AG04449 (cell line): ENCODE measurements at places on chromosomes 2 and 18.
A peak's percentile ranks its signal among the peaks of the same experiment; 100 is the strongest.

DNA sequence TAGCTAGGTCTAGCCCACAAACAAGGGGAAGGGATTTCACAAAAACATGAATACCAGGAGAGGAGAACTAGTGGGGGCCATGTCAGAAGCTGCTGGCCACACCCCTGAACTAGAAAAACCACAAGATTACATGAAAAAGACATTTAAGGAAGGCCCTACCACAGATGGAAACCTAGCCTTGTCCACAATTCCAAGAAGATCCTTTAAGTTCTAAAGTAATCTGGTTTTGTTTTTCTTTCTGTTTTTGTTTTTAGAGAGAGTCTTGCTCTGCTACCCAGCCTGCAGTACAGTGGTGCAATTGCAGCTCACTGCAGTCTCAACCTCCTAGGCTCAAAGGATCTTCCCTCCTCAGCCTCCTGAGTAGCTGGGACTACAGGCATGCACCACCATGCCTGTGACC lies 34.2 kb upstream of the CAB39 start:
- no peak for DNase-seq

DNA sequence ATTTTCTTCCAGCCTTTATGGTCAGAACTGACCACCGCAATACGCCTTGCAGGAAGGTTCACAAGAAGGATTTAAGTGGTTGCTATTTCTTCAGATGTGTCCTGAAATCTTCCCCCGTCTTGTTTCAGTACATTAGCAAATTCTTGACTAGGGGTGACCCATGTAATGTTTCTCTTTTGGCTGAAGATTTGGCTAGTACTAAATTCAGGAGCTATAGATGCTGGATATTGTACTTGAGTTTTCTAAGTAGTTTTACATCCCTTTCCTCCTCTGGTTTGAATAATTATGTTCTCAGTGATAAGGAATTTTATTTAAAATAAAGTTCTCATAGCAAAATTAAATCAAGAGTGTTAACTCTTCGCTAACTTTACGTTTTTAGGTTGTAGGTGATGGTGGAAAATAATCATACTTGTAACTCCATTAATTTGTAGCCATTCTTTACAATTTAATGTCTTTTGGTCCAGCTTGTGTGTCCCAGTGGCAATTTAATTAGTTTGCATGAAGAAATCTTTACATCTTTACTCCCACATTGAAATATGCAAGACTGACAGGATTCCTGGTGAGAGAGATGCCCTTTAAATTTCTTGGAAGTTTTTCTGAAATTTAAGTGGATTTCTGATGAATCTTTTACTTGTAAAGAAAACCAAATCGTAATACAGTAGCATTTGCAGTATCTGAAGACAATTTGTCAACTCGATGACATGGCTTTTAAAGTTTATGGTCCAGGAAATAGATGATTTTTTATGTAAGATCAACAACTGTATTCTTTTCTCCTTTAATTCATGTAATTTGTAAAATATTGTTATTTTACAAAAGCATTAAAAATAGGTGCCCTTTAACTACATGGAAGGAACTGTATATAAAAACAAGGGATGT lies 2.8 kb downstream of the PHLPP1 start:
- no peak for DNase-seq

DNA sequence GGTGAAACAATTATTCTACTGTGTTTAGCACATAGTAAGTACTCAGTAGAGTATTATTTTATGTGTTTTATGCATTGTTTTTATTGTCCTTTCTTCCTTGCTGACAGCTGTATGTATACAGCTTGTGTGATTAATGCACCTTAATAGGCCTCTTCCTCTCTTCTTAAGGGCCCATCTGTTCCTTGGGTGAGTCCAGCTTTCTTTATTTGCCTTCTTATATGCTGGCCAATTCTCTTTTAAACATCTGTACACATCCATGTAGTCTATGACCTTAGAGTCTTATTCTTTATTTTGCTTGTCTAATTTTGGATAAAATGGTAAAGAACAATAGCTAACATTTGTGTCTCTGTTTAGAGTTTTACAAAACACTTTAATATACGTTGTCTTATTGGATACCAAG lies 333.7 kb upstream of the MEIS1 start:
- no peak for DNase-seq

GRCh38 chr2:217929272-217929671 lies 73.5 kb downstream of the TNS1 start:
- DNase-seq, result no peak

GRCh38 chr2:12043131-12043530 lies 296.7 kb downstream of the LPIN1 start:
- DNase-seq, result no peak

DNA sequence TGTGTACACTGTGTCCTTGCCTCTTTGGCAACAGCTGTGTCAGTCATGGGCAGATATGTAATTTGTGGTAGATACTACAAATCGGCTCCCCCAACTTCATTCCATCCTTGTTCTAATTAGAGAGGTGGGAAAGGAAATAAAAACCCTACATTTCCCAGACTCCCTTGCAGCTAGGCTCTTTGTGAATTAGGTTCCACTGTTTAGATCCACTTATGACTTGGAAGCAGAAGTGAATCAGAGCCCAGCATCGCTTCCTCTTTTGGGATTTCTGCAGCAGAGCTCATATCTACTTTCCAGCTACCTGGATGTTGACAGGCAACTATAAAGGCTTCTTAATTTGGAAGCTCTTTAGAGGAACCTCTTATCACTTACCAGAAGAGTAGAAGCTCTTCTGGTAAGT lies 34.1 kb upstream of the NARS1 start:
- no peak for DNase-seq

GRCh38 chr18:63284827-63285733 lies 34.5 kb downstream of the BCL2 start:
- no peak for DNase-seq

DNA sequence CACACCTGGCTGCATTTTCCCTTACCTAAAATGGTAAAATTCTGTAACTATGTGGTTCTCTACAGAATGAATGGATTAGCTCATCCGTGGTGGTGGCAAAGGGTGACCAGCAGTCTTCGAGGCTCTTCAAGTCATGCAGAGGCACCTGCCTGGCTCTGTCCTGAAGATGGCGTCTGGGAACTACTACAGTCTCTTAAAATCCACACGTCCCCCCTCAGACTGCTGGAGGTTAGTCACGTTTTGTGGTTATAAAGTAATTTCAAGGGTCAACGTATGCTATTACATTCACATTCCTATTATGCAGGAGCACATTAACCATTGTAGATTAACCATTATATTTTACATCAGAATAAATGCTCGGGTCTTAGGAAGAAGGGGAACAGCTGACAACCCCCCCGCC lies 616.7 kb downstream of the GALR1 start:
- no peak for DNase-seq

- no peak for DNase-seq
Measured at GRCh38 chr2:233464056-233464455, 102.5 kb downstream of the USP40 start.

GRCh38 chr2:198351647-198352046 lies 547.3 kb downstream of the PLCL1 start:
- DNase-seq, result no peak

DNA sequence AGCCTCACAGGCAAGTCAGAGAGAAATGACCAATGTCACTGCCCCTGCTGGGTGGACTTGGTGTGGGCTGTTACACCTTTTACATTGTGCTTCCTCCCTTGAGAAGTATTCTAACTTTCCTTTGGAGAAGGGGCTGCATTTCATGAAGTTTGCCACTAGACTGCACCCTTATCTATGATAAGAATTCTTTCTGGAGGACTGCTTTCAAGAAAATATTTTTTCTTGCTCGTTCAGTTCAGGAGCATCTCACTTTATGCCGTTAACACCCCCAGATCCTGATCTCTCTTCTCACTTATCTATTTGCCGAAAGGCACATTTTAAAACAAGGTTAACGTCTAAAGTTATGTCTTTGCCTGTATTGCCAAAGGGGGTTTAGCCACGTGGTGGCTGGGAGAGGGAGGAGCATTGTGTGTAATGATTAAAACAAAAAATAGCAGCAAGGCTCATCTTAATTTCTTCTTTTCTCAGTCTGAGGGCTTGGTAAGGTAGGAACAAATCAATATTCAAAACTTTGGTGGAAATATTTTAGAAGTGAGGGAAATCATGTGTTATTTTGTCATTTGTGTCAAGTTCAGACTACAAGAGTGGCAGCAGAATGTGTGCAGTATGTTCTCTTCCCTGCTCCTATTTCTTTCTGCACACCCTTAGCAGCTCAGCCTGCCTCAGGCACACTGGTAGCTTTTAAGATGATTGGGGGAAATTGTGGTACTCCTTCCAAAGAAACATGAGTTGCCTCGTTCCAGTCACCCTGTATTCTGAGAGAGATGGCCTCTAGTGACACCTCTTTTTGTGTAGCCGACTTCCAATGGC lies 1.6 kb upstream of the IGFBP5 start:
- DNase-seq, result no peak

DNA sequence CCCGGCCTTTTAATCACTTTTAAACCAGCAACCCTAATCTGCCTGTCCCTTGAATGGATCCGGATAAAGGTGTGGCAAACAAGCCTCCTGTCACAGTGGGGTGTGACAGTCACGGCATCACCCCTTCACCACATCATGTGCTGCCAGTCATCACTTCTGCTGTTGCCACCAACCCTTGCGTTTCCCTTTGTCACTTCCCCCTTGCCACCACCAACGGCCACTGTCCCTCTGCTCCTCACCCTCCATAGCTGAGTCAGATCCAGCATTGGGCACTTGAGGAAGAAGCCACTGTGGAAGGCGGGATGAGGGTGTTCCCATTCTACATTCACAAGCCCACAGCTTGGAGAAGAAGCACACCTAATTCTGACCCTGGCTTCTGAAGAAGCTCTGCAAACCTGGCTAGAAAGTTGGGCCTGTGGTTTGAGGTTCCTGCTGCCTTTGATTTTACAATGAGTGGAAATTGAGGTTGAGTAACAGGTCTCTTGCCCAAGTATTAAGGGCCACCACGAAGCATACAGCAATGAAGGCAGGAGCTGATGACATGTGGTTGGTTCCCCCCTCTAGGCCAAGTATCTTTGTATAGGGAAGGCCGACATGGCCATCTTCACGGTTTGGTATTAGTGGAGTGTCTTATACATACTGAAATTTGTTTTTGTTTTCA lies 22.9 kb upstream of the DARS1 start:
- DNase-seq, result no peak

GRCh38 chr2:113967272-113967671 lies 77.4 kb downstream of the ACTR3 start:
- no peak for DNase-seq

- DNase-seq, result no peak
Measured at GRCh38 chr2:232292395-232293154, 86.0 kb upstream of the ALPP start.

- no peak for DNase-seq
Measured at GRCh38 chr2:20563833-20564232, 87.1 kb downstream of the HS1BP3 start.

DNA sequence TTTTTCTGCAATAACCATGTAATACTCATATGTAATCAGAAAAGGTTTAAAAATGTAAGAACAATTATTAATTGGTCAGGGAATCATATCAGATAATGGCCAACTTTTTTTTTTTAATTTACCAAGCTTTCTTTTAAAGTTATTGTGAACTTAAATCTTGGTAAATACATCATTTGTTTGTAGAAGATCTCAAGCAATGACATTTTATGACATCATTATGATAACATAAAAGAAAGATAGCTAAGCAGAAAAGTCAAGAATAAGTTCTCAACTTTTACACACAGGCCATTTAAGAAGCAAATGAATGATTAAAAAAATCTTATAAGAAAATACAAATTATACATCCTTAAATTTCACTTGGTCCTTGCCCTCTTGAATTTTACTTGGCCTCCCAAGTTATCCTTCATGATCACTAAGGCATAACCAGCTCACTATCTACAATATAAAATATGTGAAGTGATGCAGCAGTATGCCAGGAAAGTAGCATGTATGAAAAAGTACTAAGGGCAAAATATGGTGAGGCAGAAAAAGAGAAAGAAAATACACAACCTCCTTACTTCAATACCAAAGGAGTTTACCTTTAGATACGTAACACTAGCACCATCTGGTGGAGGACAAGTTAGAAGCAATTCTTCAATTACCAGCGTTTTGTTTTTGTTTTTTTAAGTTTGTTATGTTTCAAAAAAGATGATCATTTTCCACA lies 116.6 kb downstream of the SRBD1 start:
- DNase-seq, result peak; percentile 31

DNA sequence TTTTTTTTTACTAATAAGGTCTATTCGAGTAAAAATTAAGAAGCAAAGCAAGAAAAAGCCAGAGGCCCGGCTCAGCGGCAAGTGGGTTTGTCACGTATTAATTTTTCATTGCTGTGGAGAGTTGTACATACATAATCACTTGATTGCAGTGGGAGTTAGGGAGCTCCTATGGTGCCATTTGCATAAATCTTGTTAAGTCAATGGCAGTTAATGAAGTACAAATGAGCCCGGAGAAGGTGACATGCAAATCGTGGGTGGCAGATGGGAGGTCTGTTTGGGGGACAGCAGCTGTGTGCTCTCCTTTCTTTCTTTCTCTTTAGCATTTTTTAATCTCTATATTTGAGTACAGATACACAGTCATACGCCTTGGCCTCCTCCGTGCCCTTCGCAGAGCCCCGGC lies 317.0 kb downstream of the AGAP1 start:
- no peak for DNase-seq

DNA sequence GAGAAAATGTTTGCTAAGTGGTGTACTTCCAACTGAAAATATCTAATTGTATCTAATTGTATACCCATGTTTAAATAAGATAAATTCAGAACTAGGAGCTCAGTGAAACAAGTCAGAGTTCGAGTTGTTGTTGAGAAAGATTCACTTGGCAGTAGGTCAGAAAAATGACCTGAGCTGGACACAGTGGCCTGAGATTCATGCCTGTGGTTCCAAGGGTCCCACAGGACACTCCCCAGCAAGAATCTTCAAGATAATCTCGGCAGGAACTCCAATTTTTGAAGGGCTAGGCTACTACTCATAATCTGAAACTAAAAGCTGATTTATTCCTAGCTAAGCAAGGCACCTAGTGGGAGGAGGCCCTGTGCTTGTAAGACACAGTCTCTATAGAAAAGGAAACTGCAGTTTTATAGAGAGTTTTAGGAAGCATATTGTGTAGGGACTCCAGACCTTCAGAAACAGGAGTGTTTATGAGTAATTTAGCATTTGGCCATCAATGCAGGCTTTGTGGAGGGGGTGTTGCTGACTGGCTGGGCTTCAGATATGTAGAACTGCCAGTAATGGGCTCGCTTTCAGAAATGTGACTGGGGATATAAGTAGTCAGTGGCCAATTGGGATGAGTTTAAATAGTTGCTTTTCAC lies 43.2 kb downstream of the SP140 start:
- DNase-seq, result no peak

DNA sequence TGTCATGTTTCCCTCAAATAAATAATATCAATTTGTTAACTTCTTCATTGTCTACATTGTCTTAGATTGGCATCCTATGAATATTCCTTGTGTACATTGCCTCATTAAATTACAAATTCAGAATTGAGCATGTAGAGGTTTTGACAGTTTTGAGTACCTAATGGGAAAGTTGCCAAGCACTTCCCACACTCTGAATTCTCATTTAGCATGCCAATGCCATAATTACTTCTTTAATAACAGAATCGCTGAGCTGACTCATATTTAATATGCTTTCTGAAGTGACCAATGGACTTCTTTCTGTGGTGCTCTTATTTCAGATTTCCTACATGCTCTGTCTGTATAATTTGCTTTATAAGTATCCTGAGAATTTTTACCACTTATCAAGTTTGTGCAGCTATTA lies 114.4 kb upstream of the NOL4 start:
- no peak for DNase-seq

GRCh38 chr18:48621815-48622555 lies 83.2 kb downstream of the CTIF start:
- DNase-seq, result no peak
